ENCODE measurements at places on chromosomes 6 and 20.

DNA sequence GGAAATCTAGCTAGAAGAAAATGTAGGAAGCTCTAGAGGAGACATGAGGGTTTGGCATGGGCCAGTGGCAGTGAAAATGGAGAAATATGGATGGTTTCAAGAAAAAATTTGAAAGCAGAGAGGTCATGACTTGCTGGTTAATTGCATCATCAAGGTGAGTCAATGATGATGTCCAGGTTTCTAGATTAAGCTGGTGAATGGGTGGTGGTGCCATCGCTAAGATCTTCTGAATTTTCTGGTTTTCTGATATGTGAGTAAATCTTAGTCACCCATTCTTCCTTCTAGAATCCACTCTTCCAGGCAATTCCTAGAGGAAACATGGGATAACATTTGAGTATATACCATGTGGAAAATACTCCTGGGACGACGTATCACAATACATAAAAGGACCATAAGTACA lies 25.0 kb downstream of the SH3BGRL2 start:
- no peak overlapping the region for H3K27ac ChIP-seq
- H3K4me3 ChIP-seq: no peak overlapping the region
- H3K27me3 ChIP-seq: no peaks in the 10 kb centered on the region
- H3K36me3 ChIP-seq: no peaks in the 10 kb centered on the region

DNA sequence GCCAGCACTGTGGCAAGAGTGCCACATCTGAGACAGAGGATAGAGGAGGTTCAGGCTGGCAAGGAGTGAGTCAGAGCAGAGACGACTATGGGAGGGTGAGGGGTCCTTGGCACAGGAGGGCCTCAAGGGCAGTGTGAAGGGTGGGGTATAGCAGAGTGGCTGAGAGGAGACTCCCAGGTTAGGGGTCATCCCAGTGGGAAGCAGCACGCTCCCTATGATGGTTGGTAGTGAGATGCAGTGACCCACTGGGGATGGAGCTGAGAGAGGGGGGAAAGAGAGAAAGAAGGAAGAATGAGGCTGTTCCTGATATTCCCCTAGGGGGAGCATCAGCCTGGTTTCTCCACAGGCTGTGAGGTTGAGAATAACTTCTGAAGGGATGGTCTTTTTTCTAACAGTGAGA lies 97.3 kb downstream of the INSM1 start:
- H3K4me1 ChIP-seq: no peaks in the 10 kb centered on the region
- H3K27ac ChIP-seq: no peak overlapping the region
- no peaks in the 10 kb centered on the region for H3K27me3 ChIP-seq
- no peak for DNase-seq

GRCh38 chr20:843912-844311 lies 10.4 kb downstream of the FAM110A start:
- no peak overlapping the region for H3K4me3 ChIP-seq
- H3K36me3 ChIP-seq: no peaks in the 10 kb centered on the region
- no peak overlapping the region for H3K27ac ChIP-seq

DNA sequence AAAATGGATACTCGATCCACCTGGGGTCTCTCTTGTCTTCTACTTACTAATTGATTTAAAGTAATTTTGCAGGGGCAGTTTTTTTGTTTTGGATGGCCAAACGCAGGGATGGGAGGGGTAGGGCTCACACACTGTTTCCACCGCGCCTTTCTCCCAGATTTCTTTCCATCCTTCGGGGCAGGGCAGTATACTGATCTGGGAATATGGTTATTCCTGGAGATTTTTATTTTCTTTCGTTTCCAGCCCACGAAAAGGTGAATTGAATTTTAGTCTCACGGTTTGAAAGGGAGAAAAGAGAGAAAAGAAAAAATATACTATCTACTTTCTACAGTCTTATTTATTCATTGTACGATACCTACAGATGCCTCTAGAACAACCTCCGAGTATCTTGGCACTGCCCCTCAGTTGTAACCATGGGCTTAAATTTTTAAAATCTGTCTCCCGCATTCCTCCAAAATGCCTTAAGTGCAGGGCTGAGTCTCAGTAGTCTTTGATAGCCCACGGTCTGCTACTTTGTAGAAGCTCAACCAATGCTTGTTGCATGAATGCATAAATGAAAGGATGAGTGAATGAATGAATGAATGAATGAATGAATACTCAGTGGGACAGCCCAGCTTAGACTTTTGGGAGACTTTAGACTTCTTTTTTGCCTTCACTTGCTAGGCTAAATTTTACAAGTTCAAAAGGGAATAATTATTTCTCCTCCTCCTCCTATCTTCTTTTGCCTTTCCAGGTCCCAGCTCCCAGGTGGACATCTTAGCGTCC lies 18.1 kb upstream of the TRIM27 start:
- DNase-seq: no peak
- H3K27ac ChIP-seq: peak overlapping the region; percentile 78
- no peaks in the 10 kb centered on the region for H3K27me3 ChIP-seq
- no peaks in the 10 kb centered on the region for H3K36me3 ChIP-seq

- peak; percentile 80 for DNase-seq
- H3K4me1 ChIP-seq: no peaks in the 10 kb centered on the region
- no peaks in the 10 kb centered on the region for H3K36me3 ChIP-seq
- H3K27me3 ChIP-seq: no peaks in the 10 kb centered on the region
- no peak overlapping the region for H3K27ac ChIP-seq
Measured at GRCh38 chr6:26003102-26003694, 40.6 kb downstream of the TRIM38 start.

DNA sequence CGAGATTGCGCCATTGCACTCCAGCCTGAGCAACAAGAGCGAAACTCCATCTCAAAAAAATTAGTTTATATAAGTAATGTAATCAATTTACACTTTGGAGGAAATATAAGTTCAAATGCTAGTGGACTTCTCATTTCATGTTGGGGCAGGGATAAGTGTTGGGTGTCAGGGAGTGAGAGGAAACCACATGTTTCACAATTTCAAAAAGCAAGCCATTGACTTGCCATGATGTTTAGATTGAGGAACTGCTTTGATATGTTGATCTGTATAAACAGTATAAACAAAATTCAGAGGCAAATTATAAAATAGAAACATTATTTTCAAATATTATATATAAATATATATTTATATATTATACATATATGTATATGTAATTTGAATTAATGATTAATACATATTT lies 42.7 kb downstream of the FILIP1 start:
- H3K4me3 ChIP-seq: no peak overlapping the region
- no peak overlapping the region for H3K27ac ChIP-seq
- DNase-seq: no peak
- no peaks in the 10 kb centered on the region for H3K4me1 ChIP-seq

DNA sequence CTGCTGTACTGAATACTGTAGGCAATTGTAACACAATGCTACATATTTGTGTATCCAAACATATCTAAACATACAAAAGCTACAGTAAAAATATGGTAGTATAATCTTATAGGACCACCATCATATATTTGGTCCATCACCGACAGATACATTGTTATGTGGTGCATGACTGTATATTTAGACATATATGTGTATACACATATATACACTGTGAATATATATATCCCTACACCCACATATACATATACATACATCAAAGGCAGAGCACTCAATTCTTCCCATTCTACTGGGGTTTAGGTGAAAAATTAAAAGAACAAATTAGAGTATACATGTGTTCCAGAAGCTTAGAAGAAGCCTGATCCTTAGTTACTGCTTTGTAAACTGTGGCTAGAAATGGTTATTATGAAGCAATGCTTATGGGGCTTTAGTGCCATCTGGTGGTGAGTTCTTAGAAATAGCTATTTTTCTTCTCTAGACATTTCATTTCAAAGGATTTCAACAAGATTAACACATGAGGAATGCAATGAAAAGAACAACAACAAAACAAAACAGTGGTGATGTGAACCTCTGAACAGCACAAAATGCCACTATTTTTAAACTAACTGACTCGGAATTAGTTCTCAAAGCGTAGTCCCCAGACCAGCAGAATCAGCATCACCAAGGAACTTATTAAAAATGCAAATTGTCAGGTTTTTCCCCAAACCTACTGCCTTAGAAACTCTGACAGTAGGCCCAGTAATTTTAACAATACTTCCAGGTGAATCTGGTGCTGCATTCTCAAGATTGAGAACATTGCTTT lies 38.0 kb downstream of the PKHD1 start:
- H3K4me1 ChIP-seq: no peaks in the 10 kb centered on the region
- H3K27me3 ChIP-seq: no peaks in the 10 kb centered on the region
- H3K36me3 ChIP-seq: no peaks in the 10 kb centered on the region
- no peak overlapping the region for H3K27ac ChIP-seq

GRCh38 chr20:62606016-62606415 lies 36.3 kb upstream of the SLCO4A1 start:
- no peaks in the 10 kb centered on the region for H3K4me1 ChIP-seq
- H3K36me3 ChIP-seq: no peaks in the 10 kb centered on the region
- H3K27ac ChIP-seq: no peak overlapping the region
- DNase-seq: no peak
- H3K27me3 ChIP-seq: no peaks in the 10 kb centered on the region

- no peak overlapping the region for H3K27ac ChIP-seq
- no peaks in the 10 kb centered on the region for H3K36me3 ChIP-seq
- H3K4me3 ChIP-seq: no peak overlapping the region
- DNase-seq: no peak
Measured at GRCh38 chr20:37669773-37670236, 24.0 kb upstream of the CTNNBL1 start.

- H3K4me3 ChIP-seq: no peak overlapping the region
- DNase-seq: no peak
- H3K4me1 ChIP-seq: peaks cover 13% of the 10 kb centered on the region
Measured at GRCh38 chr6:162345051-162345511, 382.5 kb downstream of the PRKN start.

GRCh38 chr20:12906361-12906760 lies 102.4 kb upstream of the SPTLC3 start:
- H3K4me3 ChIP-seq: no peak overlapping the region
- DNase-seq: no peak
- H3K27ac ChIP-seq: no peak overlapping the region
- no peaks in the 10 kb centered on the region for H3K27me3 ChIP-seq
- no peaks in the 10 kb centered on the region for H3K4me1 ChIP-seq

- peaks cover 4% of the 10 kb centered on the region for H3K36me3 ChIP-seq
- no peak for DNase-seq
- no peaks in the 10 kb centered on the region for H3K4me1 ChIP-seq
- no peaks in the 10 kb centered on the region for H3K27me3 ChIP-seq
- H3K4me3 ChIP-seq: no peak overlapping the region
Measured at GRCh38 chr20:49132995-49133478, 55.1 kb downstream of the STAU1 start.

DNA sequence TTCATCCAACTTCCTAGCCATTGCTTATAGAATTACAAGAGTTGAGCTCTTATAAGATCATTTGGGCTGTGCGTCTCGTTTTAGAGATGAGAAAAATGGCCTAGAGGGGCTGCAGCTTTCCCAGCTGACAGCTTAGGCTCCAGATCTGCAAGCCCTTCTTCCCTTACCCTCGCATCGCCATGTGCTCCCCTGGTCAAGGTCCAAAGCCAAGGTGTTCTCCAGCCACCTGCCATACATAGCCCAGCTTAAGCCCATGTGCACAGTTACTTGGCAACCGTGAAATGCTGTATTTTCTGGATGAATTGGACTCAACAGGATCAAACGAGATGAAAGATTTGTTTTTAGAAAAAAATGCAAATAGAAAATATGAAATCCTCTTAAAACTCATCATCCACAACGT lies 7.9 kb downstream of the MAP3K4 start:
- DNase-seq: no peak
- H3K36me3 ChIP-seq: no peaks in the 10 kb centered on the region
- H3K4me1 ChIP-seq: peaks cover 34% of the 10 kb centered on the region
- no peak overlapping the region for H3K4me3 ChIP-seq
- no peak overlapping the region for H3K27ac ChIP-seq
- no peaks in the 10 kb centered on the region for H3K27me3 ChIP-seq

DNA sequence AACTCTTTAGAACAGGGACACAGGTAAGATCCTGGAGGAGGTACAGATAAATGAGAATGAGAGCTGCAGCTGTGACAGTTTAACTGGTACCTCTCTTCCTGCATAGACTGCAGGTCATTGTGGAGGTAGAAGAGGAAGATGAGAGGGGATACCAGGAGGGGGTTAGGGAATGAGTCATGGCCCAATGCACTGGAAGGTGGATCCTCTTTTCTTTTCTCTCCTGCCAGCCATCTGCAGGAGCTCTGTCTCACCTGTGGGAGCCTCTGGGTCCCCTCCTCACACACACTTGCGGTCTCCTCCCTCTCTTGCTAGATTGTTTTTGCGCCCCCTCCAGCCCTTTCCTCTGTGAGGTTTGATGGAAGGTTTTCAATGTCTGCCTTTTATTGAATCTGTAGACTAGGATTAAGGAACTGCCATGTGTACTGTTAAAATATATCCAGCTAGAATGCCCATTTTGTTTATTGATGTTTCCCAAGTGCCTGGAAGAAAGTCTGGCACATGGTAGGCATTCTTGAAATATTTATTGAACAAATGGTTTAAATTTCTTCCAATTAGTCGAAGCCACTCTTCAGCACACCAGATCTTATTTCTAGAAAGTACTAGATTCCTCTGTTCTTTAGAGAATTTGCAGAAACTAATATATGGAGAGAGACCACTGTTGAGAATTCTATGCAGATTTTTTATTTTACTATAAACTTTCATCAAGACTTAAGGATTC lies 13.0 kb downstream of the C6orf163 start:
- no peak overlapping the region for H3K4me3 ChIP-seq
- no peaks in the 10 kb centered on the region for H3K36me3 ChIP-seq
- no peaks in the 10 kb centered on the region for H3K27me3 ChIP-seq
- no peaks in the 10 kb centered on the region for H3K4me1 ChIP-seq
- H3K27ac ChIP-seq: no peak overlapping the region

DNA sequence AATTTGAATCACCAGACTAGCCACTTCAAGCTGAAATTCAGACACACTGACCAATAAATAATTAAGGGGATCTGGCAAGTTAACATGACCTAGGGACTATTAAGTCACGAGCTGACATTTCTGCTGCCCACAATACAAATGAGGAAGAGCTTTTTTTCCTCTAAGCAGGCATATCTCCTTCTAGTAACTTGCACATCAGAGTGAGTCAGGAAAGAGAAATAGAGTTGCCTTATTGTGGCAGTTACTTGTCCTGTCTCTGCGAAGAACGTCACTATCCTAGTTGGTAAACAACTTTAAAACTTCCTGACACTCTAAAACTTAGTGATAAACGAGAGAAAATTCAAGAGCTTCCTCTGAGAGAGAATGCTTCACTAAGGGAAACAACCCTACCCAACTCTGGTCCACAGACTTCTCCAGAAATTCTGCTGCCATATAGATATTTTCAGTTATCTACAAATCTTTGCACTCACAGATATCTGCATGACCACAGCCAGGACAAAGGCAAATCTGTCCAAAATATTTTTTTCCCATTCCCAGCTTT lies 4.2 kb downstream of the PLA2G7 start:
- no peak overlapping the region for H3K4me3 ChIP-seq
- H3K4me1 ChIP-seq: no peaks in the 10 kb centered on the region
- H3K36me3 ChIP-seq: no peaks in the 10 kb centered on the region
- no peak for DNase-seq
- H3K27me3 ChIP-seq: no peaks in the 10 kb centered on the region
- no peak overlapping the region for H3K27ac ChIP-seq

- no peaks in the 10 kb centered on the region for H3K36me3 ChIP-seq
- no peak overlapping the region for H3K4me3 ChIP-seq
- H3K27me3 ChIP-seq: no peaks in the 10 kb centered on the region
- H3K4me1 ChIP-seq: no peaks in the 10 kb centered on the region
- no peak for DNase-seq
Measured at GRCh38 chr20:14830899-14831298, 493.5 kb upstream of the FLRT3 start.

- H3K4me1 ChIP-seq: no peaks in the 10 kb centered on the region
- no peak for DNase-seq
- H3K27me3 ChIP-seq: no peaks in the 10 kb centered on the region
- H3K4me3 ChIP-seq: no peak overlapping the region
- H3K27ac ChIP-seq: no peak overlapping the region
Measured at GRCh38 chr6:104505838-104506237, 353.9 kb downstream of the HACE1 start.

- no peaks in the 10 kb centered on the region for H3K4me1 ChIP-seq
- H3K4me3 ChIP-seq: no peak overlapping the region
- H3K36me3 ChIP-seq: no peaks in the 10 kb centered on the region
- H3K27me3 ChIP-seq: no peaks in the 10 kb centered on the region
- no peak overlapping the region for H3K27ac ChIP-seq
- DNase-seq: no peak
Measured at GRCh38 chr6:5984150-5985089, 22.3 kb downstream of the NRN1 start.

All from right atrium auricular region (tissue), 2 donors.